Stimulated activated naive B cell treated with anti-CD40 and anti-IgM and Interleukin-4, amounts not matched to agents 10 μg/mL and 1 μg/mL and 100 μg/mL, for 72 hours (primary cell): ENCODE measurements at places on chromosomes 6 and 20.

- DNase-seq, result no peak
These were observed 95.2 kb downstream of the TBC1D7 start for GRCh38 chr6:13233106-13233505.

DNA sequence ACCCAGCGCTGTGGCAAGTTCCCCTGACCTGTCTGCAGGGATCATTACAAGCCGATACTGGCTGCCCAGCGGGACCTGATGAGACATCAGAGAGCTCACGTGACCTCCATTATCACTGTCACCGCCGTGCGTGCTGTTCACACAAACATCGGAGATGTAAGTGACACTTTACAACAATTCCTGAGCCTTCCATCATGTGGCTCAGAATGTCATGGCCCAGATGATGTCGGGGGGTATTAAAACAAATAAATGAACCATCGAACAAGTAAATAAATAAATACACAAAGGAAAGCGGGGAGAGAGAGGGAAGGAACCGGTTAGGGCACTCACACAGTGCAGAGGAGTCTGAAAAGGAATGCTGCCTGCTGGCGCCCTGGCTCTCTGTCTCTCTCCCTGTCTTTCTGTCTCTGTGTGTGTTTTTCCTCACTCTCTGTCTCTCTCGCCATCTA is 195.1 kb downstream of the BMP7 start:
- DNase-seq, result no peak

GRCh38 chr6:150775415-150776203 is 89.9 kb upstream of the MTHFD1L start:
- DNase-seq, result no peak

DNA sequence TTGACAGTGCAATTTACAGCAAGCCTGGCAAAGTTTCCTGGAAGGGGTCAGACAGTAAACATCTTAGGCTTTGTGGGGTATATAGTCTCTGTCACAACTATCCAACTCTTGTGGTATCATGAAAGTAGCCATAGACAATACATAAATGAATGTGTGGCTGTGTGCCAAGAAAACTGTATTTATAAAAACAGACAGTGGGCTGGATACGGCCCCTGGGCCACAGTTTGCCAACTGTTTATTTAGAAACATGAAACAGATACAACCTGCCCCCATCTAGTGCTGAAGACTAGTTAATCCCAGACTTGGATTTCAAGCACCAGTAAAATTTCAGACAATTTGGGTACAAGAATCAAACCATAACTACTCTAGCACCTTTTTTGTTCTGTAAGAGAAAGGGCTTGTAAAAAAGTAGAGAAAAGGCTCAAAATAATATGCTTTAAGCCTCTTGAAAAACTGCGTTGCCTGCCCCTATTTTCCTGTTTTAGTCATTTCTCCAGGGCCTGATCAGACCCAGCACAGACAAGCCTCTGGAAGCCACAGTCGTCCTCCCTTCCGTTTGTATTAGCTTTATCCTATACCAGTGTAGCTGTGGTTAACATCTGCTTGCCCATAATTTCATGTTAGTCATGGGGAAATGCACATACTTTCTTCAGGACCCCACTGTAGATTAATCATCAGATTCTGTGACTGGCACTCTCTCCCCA is 30.8 kb downstream of the JAG1 start:
- no peak for DNase-seq

DNA sequence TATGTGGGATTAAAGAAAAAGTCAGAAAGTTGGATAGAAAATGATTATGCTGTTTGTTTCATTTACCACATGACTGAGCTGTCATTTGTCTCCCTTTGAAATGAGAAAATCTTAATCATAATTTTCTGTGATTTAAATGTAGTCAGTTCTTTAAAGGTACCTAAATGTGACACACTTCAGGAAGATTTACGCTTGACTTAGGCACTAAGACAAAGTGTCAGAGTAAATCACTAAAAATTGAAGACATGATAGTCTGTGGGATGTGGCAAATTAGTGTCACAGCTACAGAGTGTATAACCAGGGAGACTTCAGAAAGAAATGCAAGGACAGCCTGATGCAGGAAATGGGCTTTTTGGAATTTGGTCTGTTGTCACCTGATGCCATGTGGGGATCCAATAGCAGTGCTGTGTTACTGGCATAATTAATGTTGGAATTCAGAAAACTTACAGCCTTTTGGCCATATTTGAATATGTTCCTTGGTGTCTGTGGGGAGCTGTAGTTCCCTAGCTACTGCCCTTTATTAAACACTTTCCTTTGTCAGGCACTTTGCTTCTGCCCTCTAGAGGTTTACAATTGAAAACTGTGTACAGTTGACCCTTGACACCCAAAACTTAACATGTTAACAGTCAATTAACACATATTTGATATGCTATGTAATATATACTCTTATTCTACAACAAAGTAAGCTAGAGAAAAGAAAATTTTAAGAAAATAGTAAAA is 493.8 kb downstream of the UTRN start:
- no peak for DNase-seq

DNA sequence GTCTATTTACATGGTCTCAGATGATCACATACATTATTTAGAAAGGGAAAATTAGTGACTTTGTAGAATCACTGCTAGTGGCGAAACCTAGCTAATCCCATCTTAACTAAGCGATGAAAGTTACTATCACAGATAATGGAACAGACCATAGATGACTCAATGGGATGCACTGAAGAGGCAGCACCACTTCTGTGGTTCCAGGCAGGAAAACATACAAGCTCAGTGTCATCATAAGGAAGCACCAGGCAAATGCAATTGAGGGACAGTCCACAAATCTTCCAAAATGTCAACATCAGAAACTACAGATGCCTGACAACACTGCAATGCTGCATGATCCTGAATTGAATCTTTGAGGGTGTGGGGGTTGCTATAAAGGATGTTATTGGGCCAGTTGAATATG is 15.9 kb upstream of the SNAI1 start:
- no peak for DNase-seq

- no peak for DNase-seq
These were observed 447.0 kb downstream of the LMBRD1 start for GRCh38 chr6:69349771-69350170.

DNA sequence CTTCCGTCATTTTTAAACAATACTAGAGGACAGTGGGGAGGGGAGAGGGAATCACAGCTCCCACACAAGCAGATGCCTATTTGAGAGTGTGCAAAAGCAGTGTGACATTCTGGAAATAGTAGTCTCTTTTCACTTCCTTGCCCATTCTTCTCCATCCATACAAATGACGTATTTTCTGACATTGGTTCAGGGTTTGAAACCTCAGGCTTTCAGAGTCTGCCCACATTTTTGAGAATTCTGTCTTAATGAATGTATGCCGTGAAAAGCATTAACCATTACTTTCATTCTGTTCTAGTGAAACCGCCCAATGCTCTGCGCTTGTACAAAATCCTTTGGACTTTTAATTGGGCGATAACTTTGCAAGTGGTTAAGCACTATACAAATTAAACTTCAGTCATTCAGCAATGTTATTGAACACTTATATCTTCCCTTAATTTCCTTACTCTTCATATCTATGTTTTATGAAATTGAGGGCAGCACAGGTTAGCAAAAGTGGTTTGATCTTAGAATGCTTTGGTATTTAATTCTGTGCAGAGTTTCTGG is 265.7 kb downstream of the SOX4 start:
- no peak for DNase-seq

DNA sequence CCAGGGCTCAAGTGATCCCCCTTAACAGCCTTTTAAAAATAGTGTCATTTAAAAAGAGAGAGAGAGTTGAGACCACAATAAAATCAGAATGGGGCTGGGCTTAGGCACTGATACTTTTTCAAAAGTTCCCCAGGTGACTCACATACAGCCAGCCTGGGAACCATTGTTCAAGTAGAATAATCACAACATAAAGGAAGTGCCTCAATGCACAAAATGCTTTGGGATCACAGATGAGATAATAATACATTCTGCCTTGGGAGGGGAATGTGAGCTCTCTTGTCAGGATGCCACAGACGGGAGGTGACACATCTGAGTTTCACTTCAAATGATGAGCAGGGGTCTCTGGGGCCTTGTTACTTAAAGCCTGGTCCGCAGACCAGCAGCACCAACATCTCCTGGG is 34.0 kb upstream of the GABRR1 start:
- DNase-seq, result no peak

DNA sequence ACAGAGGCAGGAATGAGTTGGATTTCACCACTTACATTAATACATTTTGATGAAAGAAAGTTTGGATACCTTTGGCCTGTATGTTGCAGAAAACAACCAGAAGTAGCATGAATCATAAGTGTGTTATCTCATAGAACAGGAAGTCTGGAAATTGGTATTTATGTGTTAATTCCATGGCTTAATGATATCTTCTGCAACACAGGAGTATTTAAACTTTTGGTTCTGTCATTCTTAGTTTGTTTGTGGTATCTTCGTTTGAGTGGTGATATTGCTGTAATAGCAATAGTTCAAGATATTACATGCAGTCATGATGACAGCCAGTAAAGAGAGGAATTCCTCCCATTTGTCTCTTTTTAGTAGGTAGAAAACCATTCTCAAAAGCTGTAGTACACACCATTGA is 177.3 kb downstream of the CDKAL1 start:
- DNase-seq, result no peak

DNA sequence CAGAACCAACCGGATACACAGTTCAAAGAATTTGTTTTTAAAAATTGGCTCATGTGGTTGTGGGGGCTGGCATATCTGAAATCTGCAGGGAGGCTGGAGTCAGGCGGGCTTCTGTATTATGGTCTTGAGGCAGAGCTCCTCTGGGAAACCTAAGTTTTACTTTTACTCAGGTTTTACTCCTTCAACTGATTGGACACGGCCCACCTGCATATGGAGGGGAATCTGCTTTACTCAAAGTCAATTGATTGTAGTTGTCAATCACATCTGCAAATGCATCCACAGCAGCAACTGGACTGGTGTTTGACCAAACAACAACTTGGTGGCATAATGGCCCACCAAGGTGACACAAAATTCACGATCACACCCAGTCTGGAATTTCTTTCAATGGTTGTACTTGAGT is 103.4 kb downstream of the ERMARD start:
- DNase-seq, result no peak

GRCh38 chr6:3805448-3806123 is 43.6 kb upstream of the FAM50B start:
- no peak for DNase-seq
